Activated naive CD8-positive, alpha-beta T cell treated with anti-CD3 and anti-CD28 coated beads, Interleukin-2, amount 10 ng/mL, durations not matched to agents 7 days and 5 days (primary cell): ENCODE measurements at places on chromosomes 1 and 21.
A peak's percentile ranks its signal among the peaks of the same experiment; 100 is the strongest.

DNA sequence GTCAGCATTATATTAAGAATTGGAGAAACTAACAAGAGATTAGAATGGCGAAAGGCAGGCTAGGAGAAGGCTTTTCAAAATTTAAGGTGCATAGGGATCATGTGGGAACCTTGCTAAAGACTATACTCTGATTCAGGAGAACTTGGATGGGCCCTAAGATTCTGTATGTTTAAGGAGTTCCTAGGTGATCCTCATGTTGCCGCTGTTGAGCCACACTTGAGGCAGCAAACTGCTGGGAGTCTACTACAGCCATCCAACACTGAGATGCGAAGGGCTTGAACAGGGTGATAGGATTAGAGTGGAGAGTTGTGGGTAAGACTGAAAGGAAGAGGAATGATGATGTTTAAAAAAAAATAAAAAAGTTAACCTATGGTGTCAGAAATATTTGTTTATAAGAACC lies 1013.2 kb downstream of the MRPL39 start:
- no peaks in the 10 kb centered on the region for H3K36me3 ChIP-seq
- H3K4me1 ChIP-seq = no peaks in the 10 kb centered on the region
- DNase-seq = no peak

- no peak overlapping the region for H3K4me3 ChIP-seq
- H3K4me1 ChIP-seq = no peaks in the 10 kb centered on the region
- H3K36me3 ChIP-seq = peaks cover 5% of the 10 kb centered on the region
- no peak overlapping the region for H3K27ac ChIP-seq
- H3K27me3 ChIP-seq = no peaks in the 10 kb centered on the region
Measured at GRCh38 chr1:217528271-217528670, 102.6 kb downstream of the GPATCH2 start.

DNA sequence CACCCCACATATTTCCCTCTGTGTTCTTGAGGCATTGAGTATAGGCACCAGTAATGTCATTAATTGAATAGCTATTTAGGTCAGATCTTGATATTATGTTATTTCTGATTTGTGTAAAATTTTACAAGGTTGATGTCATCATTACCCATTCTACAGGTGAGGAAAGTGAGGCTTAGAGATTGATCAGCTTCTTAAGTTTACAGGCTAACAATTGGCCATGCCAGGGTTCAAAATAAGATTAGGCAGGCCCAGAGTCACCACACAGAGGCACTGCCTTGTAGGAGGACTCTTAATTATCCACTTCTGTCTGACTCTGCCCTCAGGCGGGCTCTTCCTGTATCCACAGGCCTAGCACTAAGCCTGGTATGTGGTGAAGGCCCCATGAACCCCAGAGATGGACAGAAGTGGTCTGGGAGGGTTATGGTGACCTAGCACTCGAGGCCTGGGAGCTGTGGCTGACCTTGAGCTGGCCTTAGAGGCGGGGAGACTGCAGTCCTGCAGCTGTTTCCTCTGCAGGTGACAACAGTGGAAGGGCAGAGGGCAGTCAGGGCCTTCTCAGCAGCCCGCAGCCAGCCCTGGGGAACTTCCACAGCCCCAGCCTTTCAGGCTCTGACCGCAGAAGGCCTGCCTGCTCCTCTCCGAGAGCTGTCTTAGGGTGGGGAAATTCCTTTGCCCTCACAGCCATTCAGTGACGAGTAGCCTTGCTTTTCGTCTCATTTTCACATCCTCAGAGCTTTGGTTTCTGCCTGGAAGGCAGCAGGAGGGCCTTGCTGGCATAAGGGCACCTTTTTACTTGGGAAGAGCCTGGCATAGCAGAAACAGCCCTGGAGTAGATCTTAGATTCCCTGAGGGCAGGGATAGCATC lies 12.2 kb downstream of the ZDHHC18 start:
- H3K27me3 ChIP-seq = no peaks in the 10 kb centered on the region
- H3K4me1 ChIP-seq = peaks cover 15% of the 10 kb centered on the region
- H3K4me3 ChIP-seq = no peak overlapping the region
- peak overlapping the region; percentile 28 for H3K27ac ChIP-seq

GRCh38 chr1:31573261-31573660 lies 3.1 kb upstream of the TINAGL1 start:
- no peaks in the 10 kb centered on the region for H3K4me1 ChIP-seq
- no peak overlapping the region for H3K4me3 ChIP-seq
- no peaks in the 10 kb centered on the region for H3K36me3 ChIP-seq
- H3K27me3 ChIP-seq = peaks cover 11% of the 10 kb centered on the region
- H3K27ac ChIP-seq = no peak overlapping the region

DNA sequence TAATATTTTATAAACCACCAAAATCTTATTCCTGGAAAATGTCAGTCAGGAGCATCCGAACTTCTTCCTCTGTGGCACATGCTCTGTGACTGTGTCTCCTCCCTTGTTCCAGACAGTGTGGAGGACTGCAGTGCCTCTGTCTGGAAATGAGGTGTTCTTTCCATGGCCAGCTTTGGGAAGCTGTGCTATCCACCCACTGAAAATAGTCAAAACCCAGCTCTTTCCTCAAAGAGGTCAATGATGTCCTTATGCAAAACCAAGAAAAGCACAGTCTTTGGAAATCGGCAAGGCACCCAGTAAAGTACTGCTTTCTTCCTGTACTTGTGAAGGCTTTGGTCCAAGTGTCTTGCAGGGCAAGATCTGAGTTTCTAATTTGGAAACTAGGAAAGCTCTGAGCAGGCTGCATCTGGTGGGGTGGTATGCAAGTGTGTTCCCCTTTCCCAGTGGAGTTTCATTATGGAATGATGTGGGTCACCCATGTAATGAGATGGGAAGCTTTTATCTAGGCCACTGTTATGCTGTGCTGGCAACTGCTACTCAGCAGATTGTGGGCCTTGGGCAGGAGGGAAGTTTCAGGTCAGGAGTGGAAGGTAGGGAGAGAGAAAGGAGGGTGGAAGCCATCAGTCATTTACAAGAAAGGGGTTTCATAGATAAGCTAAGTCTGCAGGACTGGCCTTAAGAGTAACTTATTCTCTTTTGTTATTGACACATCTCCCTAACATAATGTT lies 6.0 kb downstream of the KIAA0040 start:
- H3K4me3 ChIP-seq = no peak overlapping the region
- no peak for DNase-seq
- H3K4me1 ChIP-seq = peaks cover 71% of the 10 kb centered on the region
- H3K27ac ChIP-seq = peak overlapping the region; percentile 13

DNA sequence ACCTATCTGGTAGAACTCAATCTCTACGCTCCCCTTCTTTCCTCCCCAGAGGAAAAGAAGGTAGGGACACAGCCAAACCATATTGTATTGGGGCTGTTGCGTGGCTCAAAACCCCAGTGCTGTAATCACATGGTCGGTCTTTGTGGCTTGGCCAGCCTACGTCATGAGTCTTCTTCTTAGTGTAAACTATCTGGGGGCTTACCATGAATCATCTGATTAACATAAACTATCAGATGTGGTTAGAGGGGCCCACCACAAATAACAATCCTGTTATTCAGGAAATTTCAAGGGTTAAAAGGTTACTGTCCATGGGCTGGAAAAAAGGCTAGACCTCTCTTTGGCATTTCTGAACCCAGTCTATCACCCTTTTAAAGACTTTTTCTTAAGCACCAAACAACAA lies 49.5 kb upstream of the GPR52 start:
- no peak overlapping the region for H3K27ac ChIP-seq
- H3K4me1 ChIP-seq = peaks cover 7% of the 10 kb centered on the region
- H3K4me3 ChIP-seq = no peak overlapping the region
- H3K27me3 ChIP-seq = no peaks in the 10 kb centered on the region
- peaks cover 14% of the 10 kb centered on the region for H3K36me3 ChIP-seq

GRCh38 chr1:94790670-94791069 lies 29.5 kb upstream of the SLC44A3 start:
- DNase-seq = no peak
- H3K27me3 ChIP-seq = peaks cover 17% of the 10 kb centered on the region
- no peak overlapping the region for H3K4me3 ChIP-seq
- peaks cover 2% of the 10 kb centered on the region for H3K36me3 ChIP-seq
- H3K4me1 ChIP-seq = peaks cover 4% of the 10 kb centered on the region

- H3K36me3 ChIP-seq = peaks cover 4% of the 10 kb centered on the region
- H3K4me3 ChIP-seq = no peak overlapping the region
- no peak for DNase-seq
- H3K27me3 ChIP-seq = no peaks in the 10 kb centered on the region
- peaks cover 2% of the 10 kb centered on the region for H3K4me1 ChIP-seq
Measured at GRCh38 chr1:193754732-193755427, 568.5 kb upstream of the B3GALT2 start.

GRCh38 chr21:41680444-41681347 lies 86.2 kb downstream of the RIPK4 start:
- no peaks in the 10 kb centered on the region for H3K36me3 ChIP-seq
- no peak overlapping the region for H3K4me3 ChIP-seq
- peaks cover 16% of the 10 kb centered on the region for H3K27me3 ChIP-seq

GRCh38 chr1:10429868-10430215 lies 391 bp upstream of the CENPS start:
- no peak for DNase-seq
- H3K4me3 ChIP-seq = peak overlapping the region; percentile 92
- H3K27ac ChIP-seq = peak overlapping the region; percentile 91
- no peaks in the 10 kb centered on the region for H3K27me3 ChIP-seq

GRCh38 chr1:11397151-11397901 lies 81.6 kb upstream of the DISP3 start:
- H3K4me1 ChIP-seq = peaks cover 3% of the 10 kb centered on the region
- no peak overlapping the region for H3K27ac ChIP-seq
- H3K27me3 ChIP-seq = peaks cover 10% of the 10 kb centered on the region
- no peak for DNase-seq
- H3K4me3 ChIP-seq = no peak overlapping the region
- no peaks in the 10 kb centered on the region for H3K36me3 ChIP-seq

- H3K27me3 ChIP-seq = peaks cover 2% of the 10 kb centered on the region
- no peak for DNase-seq
- H3K4me1 ChIP-seq = peaks cover 63% of the 10 kb centered on the region
- no peak overlapping the region for H3K4me3 ChIP-seq
- peaks cover 10% of the 10 kb centered on the region for H3K36me3 ChIP-seq
Measured at GRCh38 chr1:91553177-91553591, 52.5 kb downstream of the CDC7 start.

DNA sequence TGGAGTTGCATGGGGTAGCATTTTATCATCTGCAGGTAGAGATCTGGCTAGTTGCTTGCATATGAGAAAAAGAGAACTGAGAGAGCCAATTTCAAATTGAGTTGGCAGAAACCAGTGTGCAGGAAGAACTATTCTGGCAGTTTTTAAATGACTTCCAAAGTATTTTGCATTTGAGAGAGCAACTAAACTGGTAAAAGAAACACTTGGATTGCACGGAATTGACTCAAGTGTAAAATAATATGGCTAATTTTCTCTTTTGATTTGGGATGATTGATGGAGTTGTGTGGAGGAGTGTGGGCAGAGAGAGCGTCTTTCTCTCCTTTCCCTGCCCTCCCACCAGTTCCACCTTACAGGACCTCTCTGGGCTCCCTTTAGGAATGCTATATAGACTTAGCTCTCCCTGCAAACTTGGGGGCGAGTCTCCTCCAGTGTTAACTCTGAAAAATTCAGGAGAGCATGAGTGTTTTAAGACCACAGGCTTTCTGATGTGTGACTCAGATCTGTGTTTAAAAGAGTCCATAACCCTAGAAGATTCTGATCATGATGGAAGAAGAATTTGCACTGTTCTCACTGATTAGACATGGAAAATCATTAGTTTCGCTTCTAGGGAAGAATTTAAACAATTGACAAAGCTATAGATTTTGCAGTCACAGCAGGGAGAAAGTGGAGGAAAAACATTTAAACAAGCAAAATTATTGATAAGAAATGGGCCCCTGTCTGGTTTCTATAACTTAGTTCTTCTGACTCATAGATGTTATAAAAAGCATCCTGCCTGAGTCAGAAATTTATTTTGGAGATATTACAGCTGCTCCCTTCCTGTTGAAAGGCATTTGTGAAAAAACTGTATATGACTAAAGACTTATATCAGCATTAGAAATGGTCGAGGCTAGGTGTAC lies 24.9 kb upstream of the CTBS start:
- no peak for DNase-seq
- H3K27me3 ChIP-seq = no peaks in the 10 kb centered on the region
- no peaks in the 10 kb centered on the region for H3K4me1 ChIP-seq
- no peak overlapping the region for H3K4me3 ChIP-seq
- peaks cover 2% of the 10 kb centered on the region for H3K36me3 ChIP-seq

DNA sequence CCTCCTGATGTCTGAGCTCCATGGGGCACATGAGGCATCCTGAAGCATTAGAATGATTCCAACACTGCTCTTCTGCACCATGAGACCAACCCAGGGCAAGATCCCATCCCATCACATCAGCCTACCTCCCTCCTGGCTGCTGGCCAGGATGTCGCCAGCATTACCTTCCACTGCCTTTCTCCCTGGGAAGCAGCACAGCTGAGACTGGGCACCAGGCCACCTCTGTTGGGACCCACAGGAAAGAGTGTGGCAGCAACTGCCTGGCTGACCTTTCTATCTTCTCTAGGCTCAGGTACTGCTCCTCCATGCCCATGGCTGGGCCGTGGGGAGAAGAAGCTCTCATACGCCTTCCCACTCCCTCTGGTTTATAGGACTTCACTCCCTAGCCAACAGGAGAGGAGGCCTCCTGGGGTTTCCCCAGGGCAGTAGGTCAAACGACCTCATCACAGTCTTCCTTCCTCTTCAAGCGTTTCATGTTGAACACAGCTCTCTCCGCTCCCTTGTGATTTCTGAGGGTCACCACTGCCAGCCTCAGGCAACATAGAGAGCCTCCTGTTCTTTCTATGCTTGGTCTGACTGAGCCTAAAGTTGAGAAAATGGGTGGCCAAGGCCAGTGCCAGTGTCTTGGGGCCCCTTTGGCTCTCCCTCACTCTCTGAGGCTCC lies 11.1 kb upstream of the RASSF5 start:
- H3K4me1 ChIP-seq = peaks cover 12% of the 10 kb centered on the region
- H3K27me3 ChIP-seq = no peaks in the 10 kb centered on the region
- DNase-seq = no peak
- no peak overlapping the region for H3K4me3 ChIP-seq
- peak overlapping the region; percentile 70 for H3K27ac ChIP-seq

GRCh38 chr1:35554266-35555211 lies 2.7 kb downstream of the KIAA0319L start:
- no peak overlapping the region for H3K4me3 ChIP-seq
- peaks cover 36% of the 10 kb centered on the region for H3K4me1 ChIP-seq
- peaks cover 23% of the 10 kb centered on the region for H3K36me3 ChIP-seq
- no peak overlapping the region for H3K27ac ChIP-seq

DNA sequence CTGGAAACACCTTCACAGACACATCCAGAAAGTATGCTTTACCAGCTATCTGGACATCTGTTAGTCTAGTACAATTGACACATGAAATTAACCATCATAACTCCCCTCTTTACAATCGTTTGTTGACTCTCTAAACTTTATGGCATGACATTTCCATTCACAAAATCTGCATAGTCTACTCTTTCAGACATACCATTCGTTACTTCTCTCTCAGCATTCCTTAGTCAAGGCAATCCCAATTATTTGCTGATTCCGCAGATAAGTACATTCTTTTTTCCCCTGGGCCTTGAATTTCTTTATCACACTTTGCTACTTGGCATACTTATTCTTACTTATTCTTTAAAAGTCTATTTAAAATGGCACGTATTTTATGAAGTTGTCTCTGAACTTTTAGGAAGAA lies 15.1 kb upstream of the CRB1 start:
- DNase-seq = no peak
- no peaks in the 10 kb centered on the region for H3K4me1 ChIP-seq
- no peaks in the 10 kb centered on the region for H3K36me3 ChIP-seq
- no peak overlapping the region for H3K27ac ChIP-seq
- no peaks in the 10 kb centered on the region for H3K27me3 ChIP-seq

- H3K27ac ChIP-seq = no peak overlapping the region
- DNase-seq = no peak
- H3K27me3 ChIP-seq = no peaks in the 10 kb centered on the region
- peaks cover 27% of the 10 kb centered on the region for H3K4me1 ChIP-seq
- H3K36me3 ChIP-seq = no peaks in the 10 kb centered on the region
Measured at GRCh38 chr1:116262995-116263385, 110.1 kb upstream of the ATP1A1 start.
